ENCODE measurements at places on chromosomes 7 and 10.

GRCh38 chr10:624605-625332 lies 64.7 kb downstream of the DIP2C start:
- no peak for DNase-seq

GRCh38 chr7:95922191-95922590 lies 149.8 kb downstream of the DYNC1I1 start:
- DNase-seq: no peak

DNA sequence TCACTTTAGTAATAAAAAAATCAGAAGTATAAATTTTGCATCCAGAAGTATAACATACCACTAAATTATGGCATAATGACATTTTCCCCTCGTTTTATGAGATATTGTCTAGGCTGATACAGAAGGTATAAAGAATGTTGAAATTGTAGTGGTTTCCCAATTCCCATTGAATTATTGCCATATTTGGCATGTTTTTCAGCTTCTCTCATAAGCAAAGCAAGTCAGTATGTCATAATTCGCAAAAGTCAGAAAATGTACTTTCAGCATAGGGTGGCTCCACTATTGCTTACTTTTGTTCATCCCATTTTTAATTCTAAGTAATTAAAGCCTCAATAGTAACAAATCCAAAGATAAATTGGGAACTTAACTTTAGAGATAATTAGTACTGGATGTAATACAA lies 19.7 kb upstream of the PTPRZ1 start:
- no peak for DNase-seq

GRCh38 chr7:23473844-23474093 lies 3.5 kb upstream of the IGF2BP3 start:
- no peak for DNase-seq

DNA sequence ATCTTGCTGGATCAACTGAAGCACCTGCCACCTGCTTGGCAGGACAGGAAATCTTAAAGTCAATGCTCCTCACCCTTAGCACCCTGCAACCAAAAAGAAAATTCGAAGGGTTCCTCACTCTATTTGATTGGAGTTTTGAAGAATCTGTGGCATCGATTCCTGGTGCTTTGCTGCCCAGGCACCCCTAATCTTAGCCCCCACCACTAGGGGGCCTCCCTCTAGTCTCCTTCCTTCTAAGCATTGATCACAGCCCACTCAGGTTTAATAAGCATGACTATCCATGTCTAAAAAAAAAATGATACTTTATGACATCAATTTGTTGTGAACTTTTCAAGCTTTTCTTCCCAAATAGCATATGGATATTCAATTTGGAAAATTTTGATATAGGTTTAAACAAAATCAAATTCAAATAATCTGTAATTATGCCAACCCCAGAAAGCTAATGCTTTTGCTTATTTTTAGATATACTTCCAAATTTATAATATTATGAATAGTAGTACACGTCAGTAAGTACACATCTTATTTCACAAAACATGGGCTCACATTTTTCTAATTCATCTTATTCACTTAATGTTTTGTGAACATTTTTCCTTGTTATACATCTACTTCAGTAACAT lies 45.3 kb downstream of the NRG3 start:
- DNase-seq: no peak

DNA sequence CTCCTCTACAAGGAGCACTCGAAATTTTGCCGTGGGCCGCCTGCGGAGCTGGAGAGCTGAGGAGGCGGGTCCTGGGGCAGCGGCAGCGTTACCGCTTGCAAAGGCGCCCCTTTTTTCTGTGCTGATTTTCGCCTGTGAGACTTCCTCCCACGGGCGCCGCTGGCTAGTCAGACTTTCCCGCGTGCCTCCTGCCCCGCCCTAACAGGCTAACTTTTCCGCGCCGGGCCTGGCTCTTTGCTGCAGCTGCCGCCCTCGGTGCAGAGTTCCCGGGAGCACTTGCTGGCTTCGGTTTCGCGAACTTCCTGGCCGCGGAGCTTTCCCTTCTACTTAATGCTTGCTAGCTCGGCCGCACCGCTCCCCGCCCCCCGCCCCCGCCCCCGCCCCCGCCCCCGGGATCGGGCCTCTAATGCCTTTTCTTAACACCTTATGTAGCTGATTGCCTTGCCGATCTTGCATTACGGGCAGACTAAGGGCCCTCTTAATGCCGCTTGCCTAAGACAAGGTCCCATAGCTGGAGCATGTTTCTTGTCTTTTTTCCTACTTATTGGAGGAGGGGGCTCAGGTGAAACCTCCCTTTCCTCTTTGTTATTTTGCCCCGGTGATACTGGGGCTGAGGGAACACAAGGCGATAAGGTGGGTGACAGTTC lies 37.9 kb upstream of the RASGEF1A start:
- no peak for DNase-seq

GRCh38 chr10:62386356-62387320 lies 12.5 kb downstream of the ZNF365 start:
- no peak for DNase-seq

- DNase-seq: no peak
These were observed 40.6 kb upstream of the ECHDC3 start for GRCh38 chr10:11701451-11702095.

GRCh38 chr10:89296220-89296648 lies 5.6 kb upstream of the IFIT2 start:
- DNase-seq: no peak

DNA sequence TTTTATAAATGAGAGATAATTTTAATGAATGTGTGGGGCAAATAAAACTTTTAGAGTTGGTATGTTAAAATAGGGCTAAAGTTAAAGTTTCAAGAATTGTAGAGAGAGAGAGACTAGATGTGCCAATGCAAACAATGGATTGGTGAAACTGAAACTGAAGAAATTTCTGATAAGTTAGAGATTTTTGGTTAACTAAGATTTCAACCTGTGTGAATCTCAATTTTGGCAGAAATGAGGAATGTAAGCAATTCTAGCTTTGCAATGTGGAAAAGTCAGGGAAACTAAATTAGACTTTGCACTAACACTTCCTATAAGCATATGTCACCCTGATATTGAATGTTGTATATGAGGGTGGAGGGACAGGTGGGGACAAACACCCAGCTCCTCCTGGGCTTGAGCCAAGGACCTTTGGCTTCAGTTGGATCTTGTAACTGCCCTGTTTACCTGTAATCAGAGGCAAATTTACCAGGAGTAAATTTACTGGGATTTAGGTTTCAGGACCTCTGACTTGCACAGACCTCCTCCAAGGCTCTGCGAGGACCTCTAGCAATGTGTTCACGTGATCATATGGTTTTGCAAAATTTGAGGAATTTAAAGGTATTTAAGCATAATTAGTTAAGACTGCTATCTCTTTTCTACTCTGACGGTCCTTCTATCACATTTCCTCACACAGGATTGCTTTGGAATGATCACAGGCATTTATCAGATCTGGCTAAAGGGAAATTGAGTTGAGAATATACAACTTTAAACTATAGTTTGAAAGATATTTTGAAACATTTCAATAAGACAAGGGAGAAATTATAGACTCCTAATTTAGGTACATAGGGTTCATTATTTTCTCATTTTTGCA lies 33.1 kb upstream of the RPA3 start:
- no peak for DNase-seq

DNA sequence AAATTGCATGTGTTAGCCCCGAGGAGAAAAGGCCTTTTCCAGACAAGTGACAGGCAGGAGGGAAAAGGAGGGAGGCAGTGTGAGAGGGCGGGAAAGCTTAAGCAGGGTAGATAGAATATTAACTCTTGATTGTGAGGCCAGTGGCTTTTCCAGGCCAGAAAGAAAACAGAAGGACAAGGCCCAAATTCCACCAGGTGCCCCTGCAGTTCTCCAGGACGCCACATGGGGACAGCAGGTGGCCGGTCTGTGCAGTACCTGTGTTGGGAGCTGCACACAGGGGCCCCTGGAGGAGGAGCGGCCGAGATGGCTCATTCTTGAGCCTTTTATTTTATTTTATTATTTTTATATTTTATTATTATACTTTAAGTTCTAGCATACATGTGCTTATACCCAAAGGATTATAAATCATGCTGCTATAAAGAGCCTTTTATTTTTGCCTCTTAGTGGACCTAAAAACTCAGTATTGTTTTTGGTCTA lies 141.3 kb upstream of the KLF14 start:
- DNase-seq: no peak

- DNase-seq: no peak
These were observed 57.6 kb downstream of the TSPAN15 start for GRCh38 chr10:69508738-69509340.

DNA sequence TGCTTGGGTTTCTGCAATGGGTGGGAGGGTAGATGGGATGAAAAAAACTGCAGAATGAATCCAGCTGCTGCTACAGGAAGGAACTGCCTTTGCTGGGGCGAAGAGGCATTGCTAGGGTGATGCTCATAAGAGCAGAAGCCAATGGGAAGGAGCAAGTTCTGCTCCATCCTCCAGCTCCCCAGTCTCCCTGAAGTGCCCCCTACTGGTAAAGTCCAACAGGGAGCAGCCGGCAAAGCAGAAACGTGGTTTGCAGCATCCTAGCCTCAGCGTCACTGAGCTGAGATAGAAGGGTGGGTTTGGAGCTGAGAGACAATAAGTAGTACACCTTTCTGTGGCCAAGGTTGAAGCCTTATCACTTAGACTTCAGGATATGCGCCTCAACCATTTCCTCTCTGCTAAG lies 220.5 kb downstream of the CCSER2 start:
- DNase-seq: no peak

DNA sequence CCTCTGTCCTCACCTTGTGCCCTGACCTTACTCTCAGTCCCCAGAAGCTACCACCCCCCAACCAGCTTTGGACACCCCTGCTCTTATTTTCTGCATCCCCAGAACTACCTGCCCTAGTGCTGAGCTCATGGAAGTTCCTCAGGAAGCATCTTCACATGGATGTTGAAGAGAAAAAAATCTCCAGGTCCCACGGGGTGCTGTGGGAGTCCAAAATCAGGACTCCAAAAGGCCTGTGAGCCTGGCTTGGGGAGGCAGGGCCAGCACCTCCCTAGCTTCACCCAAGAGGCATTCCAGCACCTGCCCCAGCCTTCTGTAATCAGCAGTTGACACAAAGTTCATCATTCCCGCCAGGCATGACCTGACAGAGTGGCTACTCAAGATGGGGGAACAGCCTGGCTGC lies 20.7 kb upstream of the GDF10 start:
- no peak for DNase-seq

DNA sequence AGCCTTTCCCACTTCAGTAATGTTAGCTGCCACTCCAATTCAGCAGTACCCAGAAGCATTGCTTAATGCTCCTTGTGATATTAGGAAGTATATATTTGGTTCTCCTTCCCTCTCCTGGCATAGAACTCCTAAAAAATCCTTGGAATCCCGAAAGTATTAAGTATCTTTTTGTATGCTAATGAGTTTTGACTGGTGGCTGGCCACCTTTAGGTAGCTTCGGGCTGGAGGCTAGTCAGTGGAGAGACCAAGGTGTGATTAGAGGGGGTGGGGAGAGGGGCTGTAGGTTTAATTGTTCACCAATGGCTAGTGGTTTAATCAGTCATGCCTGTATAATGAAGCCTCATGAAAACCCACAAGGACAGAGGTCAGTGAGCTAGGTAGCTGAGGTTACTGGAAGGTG lies 12.2 kb downstream of the COMTD1 start:
- DNase-seq: no peak

DNA sequence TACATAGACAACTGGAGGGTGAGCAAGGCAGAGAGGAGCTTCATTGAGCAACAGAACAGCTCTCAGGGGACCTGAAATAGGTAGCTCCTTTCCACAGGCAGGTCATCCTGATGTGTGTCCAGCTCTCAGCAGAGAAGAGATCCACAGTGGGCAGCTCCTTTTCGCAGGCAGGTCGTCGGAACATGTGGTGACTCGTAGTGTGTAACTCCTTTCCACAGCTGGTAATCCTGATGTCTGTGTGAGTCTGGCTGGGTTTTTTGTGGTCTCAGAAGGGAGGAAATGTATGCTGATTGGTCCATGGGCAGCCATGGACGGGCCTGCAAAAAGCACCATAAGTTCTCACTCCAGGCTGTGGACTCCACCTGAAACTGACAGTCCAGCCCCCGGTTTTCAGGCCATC lies 24.4 kb upstream of the TES start:
- DNase-seq: no peak

GRCh38 chr10:7043055-7043653 lies 367.7 kb downstream of the SFMBT2 start:
- DNase-seq: no peak

- no peak for DNase-seq
These were observed 29.7 kb downstream of the AP3M1 start for GRCh38 chr10:74120911-74121310.

- no peak for DNase-seq
These were observed 519.6 kb downstream of the REEP3 start for GRCh38 chr10:64040781-64041180.

DNA sequence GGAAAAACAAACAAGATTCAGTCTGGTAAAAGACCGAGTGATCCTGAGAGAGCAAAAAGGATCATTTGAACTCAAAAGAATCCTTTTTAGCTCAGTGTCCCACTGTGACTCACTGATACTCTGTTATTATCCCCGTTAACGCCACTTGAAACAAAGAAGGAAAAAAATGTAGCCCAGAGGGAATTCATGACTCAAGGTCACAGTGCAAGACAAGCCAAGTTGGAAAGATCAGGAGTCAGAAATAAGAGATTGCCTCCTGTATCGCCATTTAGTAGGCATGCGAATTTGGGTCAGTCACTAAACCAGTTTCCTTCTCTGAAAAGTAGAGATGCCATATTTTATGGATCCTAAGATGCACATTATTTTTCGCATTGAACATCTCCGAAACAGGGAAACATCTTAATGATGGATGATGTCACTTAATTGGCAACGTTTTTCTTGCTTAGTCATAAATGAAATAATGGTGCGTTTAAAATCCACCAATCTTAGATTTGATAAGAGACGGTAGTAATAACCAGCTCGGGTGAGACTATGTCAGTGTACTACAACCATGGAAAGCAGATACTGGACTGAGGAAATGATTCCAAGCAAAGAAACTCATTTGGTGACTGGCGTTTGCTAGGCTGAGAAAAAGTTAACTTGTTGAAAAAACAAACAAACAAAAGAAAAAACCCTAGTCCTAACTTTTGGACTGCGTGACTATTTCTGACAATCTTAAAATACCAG lies 502.0 kb upstream of the CELF2 start:
- DNase-seq: no peak

GRCh38 chr10:18650404-18650997 lies 886 bp downstream of the NSUN6 start:
- DNase-seq: no peak

Measured in GDM1 (cell line).